ENCODE measurements at places on chromosomes 2 and 18.

DNA sequence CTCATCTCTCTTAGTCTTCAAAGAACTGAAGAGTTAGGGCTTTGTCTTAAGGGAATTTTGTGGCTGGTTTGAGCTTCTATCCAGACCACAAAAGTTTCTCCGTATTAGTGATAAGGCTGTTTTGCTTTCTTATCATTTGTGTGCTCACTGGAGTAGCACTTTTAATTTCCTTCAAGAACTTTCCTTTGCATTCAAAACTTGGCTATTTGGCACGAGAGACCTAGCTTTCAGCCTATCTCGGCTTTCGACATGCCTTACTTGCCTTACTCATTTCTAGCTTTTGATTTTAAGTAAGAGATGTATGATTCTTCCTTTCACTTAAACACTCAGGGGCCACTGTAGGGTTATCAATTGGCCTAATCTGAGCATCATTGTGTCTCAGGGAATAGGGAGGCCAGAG lies 29.9 kb downstream of the HDHD2 start:
- no peak for DNase-seq

DNA sequence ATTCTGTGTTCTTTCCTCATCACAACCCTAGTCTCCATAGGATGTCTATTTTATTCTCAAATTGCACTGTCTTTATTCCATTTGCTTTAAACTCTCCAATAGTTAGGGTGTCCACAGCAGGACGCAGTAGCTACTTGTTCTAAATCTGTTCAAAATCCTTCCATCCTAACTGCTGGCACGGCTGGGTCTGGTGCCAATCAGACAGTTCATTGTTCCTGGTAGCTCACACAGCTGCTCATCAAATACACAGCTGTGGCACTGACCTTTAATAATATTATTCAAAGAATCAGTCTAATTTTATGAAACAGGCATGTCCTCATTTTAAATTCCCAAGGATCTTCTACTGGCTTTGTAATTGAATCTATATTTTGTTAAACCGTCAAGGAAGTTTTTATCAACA lies 59.7 kb upstream of the TMEFF2 start:
- DNase-seq, result no peak

- no peak for DNase-seq
These were observed 23.1 kb upstream of the COPS8 start for GRCh38 chr2:237062585-237062984.

DNA sequence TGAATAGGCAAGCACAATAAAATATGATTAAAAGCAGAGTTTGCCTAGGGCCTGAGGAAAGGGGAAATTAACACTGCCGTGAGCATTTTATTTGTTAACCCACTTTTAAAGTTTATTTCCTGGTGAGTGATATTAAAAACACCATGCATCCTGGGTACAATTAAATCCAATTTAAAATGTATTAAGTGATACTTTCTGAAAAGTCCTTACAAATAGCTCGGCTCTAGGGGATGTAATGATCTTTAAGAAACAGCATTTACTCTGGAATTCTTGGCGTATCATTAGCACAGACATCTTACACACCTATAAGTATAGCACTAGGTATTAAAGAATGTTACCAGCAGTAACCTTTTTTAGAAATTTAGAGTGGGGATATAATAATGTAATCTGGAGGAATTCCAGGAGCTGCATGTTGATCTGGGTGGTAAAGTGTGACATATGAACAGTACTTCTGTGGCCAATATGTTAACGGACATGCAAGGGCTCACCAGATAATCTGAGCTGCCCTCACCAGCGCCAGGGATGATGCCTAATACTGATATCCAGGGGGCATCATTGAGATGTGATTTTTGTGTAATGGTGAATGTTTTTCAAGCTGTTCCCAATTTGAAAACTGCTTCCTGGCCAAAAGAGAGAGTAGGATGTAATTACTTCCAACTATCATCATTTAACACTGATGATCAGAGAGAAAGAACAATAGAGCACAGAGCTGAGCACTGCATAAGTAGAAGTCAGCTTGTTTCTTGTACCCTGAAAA lies 235.9 kb downstream of the DSEL start:
- no peak for DNase-seq

DNA sequence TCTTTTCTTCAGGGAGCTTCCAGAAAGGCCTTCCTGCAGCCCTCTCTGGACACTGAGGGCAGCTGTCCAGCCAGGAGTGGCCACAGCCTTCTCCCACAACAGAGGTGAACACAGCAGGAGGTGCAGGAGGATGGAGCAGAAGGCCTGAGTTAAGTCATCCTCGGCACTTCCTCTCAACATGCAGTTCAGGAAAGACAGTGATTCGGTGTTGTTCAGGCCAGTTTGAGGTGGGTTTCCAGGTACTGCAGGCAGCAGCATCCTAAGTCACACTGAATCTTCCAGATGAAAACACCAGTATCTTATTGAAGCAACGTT lies 225.3 kb upstream of the PXDN start:
- DNase-seq, result no peak

GRCh38 chr18:63828656-63829055 lies 53.4 kb downstream of the SERPINB7 start:
- DNase-seq, result no peak

GRCh38 chr2:168889635-168890005 lies 610 bp downstream of the SPC25 start:
- no peak for DNase-seq

DNA sequence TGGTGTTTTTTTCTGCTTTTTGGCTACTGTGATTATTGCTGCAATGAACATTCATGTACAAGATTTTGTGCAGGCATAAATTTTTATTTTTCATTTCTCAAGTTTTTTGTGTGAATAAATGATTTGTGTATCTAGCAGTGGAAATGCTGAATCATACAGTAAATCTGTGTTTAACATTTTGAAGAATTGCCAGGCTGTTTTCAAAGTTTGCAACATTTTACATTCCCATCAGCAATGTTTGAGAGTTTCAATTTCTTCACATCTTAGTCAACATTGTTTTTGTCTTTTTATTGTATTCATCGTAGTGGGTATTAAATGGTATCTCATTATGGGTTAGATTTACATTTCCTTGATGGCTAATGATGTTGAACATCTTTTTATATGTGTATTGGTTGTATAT lies 98.8 kb upstream of the RBMS1 start:
- DNase-seq, result no peak

- DNase-seq, result no peak
These were observed 260.0 kb downstream of the GULP1 start for GRCh38 chr2:188551671-188552070.

DNA sequence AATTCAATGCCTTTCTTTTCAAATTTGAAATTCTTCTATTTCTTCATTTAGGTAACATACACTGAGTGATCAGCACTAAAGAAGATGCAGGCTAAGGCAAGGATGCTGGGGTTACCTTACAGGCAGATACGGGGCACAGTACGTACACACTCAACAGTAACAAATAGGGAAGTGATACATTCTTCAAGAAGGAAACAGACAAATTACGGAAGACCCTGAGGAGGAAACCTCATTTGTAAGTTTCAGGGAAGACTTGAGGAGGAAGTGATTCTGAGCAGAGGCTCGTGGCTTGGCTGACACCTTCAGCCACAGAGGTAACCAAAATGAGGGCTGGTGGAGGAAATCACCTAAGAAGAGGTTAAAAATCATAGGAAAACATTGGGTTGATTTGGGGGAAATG lies 1108.3 kb upstream of the KLHL29 start:
- no peak for DNase-seq

GRCh38 chr2:14635391-14635871 lies 2.9 kb downstream of the LRATD1 start:
- DNase-seq, result peak; percentile 23

DNA sequence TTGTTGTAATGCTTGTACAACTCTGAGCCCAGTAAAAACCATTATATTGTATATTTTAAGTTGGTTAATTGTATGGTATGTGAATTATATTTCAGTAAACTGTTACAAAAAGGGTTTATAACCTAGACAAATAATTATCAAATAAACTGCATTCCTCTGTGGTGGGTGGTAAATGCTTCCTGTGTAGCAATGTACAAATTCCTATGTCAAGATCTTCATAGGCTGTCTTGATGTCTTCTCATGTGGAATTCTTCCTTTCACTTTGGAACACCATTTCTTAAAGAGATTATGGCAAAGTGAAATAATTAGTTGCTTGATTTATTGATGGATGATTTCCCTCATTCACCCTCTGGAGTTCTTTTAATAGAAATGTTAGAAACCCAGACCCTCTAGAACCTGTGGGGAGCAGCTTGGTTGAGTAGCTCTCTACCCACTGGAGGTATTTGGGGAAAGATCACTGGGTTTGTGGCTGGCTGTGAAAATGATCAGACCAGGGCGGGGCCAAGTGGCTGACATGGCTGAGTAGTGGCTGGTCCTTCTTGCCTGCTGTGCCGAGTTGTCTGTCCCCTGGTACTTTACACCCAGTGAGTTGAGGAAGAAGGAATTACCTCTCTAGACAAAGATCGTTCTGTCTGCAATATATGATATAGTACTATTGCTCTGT lies 22.4 kb upstream of the MGAT5 start:
- no peak for DNase-seq

DNA sequence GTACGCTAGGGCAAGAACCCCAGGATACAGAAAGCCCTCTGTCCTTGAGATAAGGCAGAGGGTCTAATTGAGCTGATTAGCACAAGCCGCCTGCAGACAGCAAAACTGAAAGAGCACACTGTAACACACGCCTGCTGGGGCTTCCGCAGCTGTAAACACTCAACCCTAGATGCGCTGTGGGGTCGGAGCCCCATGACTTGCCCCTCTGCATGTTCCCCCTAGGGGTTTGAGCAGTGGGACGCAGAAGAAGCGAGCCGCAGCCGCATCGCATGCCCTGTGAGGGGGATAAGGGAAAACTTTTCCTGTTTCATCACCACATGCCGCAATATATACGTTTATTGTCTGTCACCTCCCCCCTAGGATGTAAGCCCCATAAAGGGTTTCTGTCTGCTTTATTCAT lies 384.6 kb downstream of the PLCL1 start:
- no peak for DNase-seq

DNA sequence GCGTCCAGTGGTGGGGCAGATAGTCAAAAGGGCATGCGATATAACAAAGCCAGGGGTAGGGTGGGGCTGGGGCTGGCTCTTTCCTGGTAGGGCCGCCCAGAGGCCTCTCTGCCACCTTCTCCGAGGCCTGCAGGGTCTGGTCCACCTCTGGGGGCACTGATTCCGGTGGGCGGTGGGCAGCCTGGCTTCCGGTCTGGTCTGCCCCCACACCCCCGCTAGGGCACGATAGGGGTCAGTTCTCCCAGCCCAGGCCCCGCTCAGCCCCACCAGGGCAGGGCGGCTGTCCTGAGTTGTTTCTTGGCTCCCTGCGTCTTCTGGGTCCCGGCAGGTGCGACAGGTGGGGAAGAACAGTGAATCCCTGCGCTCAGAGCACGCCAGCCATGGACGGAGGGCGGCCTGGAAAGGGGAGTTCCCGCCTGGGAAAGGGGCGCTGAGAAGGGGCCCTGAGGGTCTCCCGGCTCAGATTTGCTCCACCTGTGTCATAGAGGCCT lies 707 bp upstream of the ERFE start:
- DNase-seq, result no peak

GRCh38 chr2:222332116-222332515 lies 33.3 kb upstream of the PAX3 start:
- DNase-seq, result no peak

- no peak for DNase-seq
These were observed 239.9 kb downstream of the PAX3 start for GRCh38 chr2:222058819-222059445.

- DNase-seq, result no peak
These were observed 143.4 kb downstream of the CAPN13 start for GRCh38 chr2:30663806-30664205.

- DNase-seq, result no peak
These were observed 22.5 kb upstream of the CDKL4 start for GRCh38 chr2:39266139-39266805.

GRCh38 chr2:24272161-24272802 lies 88.1 kb downstream of the ITSN2 start:
- DNase-seq, result no peak

DNA sequence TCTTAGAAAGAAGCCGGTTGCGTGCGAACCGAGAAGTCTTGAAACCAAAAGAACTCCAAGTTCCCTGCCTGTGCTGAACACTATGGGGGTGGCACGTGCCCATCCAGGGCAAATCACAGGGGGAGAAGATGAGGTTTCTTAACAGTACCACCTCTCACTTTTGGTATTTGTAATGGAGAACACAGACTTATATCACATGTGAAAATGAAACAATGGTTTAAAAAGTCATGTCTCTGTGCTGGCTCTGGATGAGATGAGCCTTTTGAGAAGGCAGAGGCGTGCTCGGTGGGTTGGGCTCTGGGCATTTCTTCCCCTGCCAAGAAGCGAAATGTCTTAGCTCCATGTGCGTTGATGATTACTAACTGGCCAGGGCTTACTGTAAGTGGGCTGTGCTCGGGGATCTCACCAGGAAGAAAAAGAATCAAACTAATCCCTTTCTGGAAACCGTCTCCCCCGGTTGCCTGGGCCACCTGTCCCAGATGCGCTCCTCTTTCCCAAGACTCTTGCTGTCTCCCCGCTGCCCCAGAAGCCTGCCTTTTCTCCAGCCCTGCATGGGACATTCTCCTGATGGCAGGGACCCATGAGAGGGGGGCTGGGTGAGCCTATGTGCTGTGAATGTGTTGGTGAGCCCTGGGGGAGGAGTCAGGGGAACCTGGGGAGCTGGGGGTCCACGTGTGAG lies 252.9 kb downstream of the PRKCE start:
- no peak for DNase-seq

- DNase-seq, result no peak
These were observed 272.6 kb upstream of the NT5C1B start for GRCh38 chr2:18861951-18862350.

GRCh38 chr2:186891185-186891621 lies 42.2 kb upstream of the ZSWIM2 start:
- peak; percentile 4 for DNase-seq

- DNase-seq, result no peak
These were observed 46.2 kb downstream of the AKAIN1 start for GRCh38 chr18:5150894-5151293.

DNA sequence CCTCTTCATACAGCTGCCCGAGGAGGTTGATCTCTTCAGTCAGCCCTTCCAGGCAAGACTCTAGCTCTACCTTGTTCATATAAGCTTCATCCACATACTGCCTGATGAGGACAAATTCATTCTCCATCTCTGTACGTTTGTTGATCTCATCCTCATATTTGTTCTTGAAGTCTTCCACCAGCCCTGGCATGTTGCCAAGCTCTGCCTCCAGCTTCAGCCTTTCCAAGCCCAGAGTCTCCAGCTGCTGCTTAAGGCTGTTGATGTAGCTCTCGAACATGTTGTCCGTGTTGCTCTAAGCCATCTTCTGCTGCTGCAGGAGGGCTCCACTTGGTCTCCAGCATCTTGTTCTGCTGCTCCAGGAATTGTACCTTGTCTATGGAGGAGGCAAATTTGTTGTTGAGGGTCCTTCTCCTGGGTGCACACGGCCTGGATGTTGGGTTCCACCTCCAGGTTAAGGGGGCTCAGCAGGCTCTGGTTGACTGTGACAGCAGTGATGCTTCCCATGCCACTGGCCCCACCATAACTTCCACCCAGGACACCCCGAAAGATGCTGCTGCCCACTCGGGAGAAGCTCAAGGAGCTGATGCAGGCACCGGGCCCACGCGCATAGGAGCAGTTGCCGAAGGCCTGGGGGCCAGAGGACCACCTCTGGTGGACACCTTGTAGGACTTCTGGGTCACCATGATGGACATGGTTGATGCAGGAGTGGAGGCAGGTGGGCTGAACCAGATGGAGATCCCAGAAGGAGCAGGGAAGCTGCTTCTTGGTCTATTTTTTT lies 30.3 kb downstream of the ICA1L start:
- DNase-seq, result no peak

Data from non-pigmented ciliary epithelial cell (primary cell).